ENCODE measurements at places on chromosomes 7 and 10.

DNA sequence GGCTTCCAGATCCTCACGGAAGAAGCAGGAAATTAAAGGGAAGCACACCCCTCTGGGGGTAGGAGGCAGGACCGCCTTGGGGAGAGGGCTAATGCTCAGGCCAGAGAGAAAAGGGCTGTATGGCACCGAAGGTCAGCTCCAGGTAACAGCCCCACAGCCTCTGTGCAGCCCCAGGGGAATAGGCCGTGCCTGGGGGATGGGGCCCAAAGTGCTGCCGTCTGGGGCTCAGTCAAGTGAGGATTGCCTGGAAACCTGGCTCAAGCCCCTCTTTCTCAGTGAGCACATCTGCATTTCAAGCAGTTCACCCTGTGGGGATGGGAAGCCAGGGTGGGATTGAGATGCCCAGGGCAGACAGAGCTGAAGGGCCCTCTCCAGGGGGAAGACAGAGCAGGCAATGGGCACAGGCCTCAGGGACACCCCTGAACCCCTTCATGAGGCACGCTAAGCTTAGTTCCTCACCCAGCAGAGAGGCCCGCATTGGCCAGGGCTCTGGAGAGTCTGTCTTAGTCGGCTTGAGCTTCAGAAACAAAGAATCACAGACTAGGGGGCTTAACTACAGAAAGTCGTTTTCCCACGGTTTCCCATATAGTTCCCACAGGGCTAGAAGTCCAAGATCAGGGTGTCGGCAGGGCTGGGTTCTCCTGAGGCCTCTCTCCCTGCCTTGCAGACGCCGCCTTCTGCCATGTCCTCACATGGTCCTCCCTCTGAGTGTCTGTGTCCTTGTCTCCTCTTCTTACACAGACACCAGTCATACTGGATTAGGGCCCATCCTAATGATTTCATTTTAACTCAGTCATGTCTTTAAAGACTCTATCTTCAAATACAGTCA is 118.2 kb downstream of the PTPN20 start:
- DNase-seq = no peak

- DNase-seq = no peak
Measured at GRCh38 chr10:32979041-32979440, 21.0 kb upstream of the ITGB1 start.

- no peak for DNase-seq
Measured at GRCh38 chr7:158740013-158740656, 35.5 kb upstream of the NCAPG2 start.

- no peak for DNase-seq
Measured at GRCh38 chr10:42790835-42791234, 8.2 kb downstream of the BMS1 start.

DNA sequence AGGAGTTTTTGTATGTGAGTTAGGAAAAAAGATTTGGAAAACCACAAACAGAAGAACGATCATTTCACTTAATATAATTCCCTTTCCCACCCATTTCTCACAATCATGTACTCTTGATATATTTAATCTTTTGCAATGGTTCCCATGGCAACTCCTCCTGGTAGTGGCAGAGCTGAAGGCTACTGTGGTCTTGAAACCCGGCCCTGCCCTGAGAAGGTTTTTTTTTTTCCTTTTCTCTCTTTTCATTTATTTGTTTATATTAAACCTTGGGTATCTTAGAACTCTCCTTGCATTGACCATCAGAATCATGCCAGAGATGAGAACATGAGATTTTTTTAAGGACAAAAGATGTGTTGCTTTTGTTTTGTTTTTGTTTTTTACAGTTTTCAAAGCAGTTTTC is 566.1 kb upstream of the NRP1 start:
- DNase-seq = no peak

- no peak for DNase-seq
Measured at GRCh38 chr7:80581486-80582260, 56.8 kb upstream of the CD36 start.

- no peak for DNase-seq
Measured at GRCh38 chr7:137881607-137882260, 35.0 kb upstream of the DGKI start.

- no peak for DNase-seq
Measured at GRCh38 chr10:89580243-89580642, 44.8 kb upstream of the SLC16A12 start.

- DNase-seq = peak; percentile 42
Measured at GRCh38 chr10:127243490-127244272, 47.3 kb upstream of the INSYN2A start.

All from kidney (tissue), 22 donors.